ENCODE measurements at places on chromosomes 3 and 15. TPM values are rescaled to one million over a fixed set of nuclear protein-coding genes. Genes with fewer than 3 reads are reported as not detected.

DNA sequence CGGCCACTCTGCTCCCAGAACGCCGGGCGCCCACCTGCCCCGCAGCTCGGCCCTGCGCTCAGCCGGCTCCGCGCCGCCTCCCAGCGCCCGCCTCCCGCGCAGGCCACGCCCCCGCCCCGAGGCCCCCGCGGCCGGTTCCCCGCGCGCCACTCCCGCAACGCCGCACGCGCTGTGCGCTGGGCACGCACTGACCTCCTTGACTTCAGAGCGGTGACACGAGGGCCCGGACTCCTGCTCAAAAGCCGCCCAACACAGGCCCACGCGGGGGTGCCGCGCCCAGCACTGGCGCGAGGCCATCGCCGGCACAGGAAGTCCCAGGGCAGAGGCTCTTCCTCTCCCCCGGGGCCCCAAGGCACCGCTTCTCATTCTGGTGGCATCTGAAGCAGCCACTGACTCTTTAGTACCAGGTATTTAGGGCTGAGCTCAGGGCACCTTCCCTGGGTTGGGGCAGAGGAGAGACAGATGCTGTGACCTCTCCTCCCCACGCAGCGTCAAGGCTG lies 12.4 kb downstream of the TNK2 start:
- H3K27me3 ChIP-seq = no peaks in the 10 kb centered on the region
- H3K4me3 ChIP-seq = peak overlapping the region; percentile 73
- peaks cover 72% of the 10 kb centered on the region for H3K4me1 ChIP-seq
- no peaks in the 10 kb centered on the region for H3K36me3 ChIP-seq
- DNase-seq = peak; percentile 47
- peak overlapping the region; percentile 91 for H3K27ac ChIP-seq

DNA sequence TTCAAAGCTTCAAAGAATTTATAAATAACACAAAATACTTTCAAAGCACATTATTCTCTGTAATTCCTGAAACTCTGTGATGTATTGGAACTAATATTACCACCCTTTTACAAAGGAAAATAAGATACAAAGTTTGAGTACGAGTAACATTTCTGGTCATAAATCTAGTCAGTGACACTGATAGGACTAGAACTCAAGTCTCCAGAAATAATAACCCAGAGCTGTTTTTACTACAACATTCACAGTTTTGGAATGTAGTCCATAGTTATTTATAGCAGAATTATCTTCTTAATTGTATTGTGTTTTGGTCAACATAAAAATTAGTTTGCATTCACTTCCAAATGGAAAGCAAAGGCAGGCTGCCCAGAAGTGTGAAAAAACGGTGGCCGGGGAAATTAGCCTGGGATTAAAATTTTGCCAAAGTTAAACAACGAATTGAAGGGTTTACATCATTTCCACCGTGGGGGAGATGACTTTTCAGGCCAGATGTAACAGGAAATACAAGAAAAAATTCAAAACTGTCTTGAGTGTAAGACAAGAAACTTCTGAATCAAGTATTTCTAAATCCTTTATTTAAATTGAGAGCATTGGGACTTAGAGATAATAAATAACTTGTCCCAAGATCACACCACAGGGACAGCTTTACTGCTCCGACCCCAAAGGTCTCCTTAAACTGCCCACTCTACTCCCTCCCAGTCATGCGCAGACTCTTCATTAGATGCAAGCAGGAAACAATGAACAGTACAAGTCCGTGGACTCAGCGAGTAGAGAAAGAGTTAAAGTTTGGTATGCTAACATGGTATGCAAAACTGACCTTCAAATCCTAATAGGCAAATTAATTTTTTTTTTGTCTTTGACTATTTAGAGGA lies 74.3 kb upstream of the VGLL4 start:
- no peak for DNase-seq
- peak overlapping the region; percentile 78 for H3K4me3 ChIP-seq
- no peaks in the 10 kb centered on the region for H3K27me3 ChIP-seq
- peaks cover 7% of the 10 kb centered on the region for H3K4me1 ChIP-seq
- H3K36me3 ChIP-seq = no peaks in the 10 kb centered on the region

DNA sequence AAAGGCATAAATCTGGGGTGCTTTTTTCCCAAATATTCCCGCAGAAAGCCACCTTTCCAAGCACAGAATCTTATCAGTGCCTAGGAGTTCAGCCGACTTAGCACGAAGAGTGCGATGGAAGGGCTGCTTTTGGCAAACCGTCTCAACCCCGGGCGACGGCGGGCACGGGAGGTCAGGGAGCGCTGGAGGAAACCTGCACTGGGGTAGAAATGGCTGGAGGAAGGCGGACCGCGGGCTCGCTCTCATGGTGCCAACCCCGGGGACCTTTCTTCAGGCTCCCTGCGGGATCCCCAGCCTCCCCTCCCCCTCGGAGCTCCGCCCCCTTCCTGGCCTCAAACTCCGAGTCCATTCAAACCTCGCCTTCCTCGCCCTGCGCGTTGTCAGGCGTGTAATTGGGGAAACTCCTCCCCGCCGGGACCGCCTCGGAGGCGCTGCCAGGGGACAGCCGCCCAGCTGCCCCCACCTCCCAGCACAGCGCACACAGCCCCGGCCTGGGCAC lies at the start of gene GABRG3:
GABRG3 (plus strand) TSS at position 470 of the 499 bp plus-strand sequence.
- H3K4me1 ChIP-seq = no peaks in the 10 kb centered on the region
- H3K27me3 ChIP-seq = no peaks in the 10 kb centered on the region
- no peaks in the 10 kb centered on the region for H3K36me3 ChIP-seq
- no peak within 1 kb of the TSS for H3K27ac ChIP-seq
- no peak within 1 kb of the TSS for H3K4me3 ChIP-seq
- no peak for DNase-seq

DNA sequence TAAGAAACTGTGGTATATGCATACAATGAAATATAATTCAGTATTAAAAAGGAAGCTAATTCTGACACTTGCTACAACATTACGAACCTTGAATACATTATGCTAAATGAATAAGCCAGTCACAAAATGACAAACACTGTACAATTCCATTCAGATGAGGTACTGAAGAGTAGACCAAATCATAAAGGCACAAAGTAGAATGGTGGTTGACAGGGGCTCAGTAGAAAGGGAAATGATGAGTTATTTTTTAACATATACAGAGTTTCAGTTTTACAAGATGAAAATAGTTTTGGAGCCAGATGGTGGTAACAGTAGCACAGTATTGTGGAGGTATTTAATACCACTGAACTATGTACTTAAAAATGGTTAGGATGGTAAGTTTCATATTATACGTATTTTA lies 254.6 kb upstream of the RBMS3 start:
- H3K4me1 ChIP-seq = no peaks in the 10 kb centered on the region
- H3K36me3 ChIP-seq = no peaks in the 10 kb centered on the region
- no peak overlapping the region for H3K27ac ChIP-seq
- H3K4me3 ChIP-seq = no peak overlapping the region
- H3K27me3 ChIP-seq = no peaks in the 10 kb centered on the region

DNA sequence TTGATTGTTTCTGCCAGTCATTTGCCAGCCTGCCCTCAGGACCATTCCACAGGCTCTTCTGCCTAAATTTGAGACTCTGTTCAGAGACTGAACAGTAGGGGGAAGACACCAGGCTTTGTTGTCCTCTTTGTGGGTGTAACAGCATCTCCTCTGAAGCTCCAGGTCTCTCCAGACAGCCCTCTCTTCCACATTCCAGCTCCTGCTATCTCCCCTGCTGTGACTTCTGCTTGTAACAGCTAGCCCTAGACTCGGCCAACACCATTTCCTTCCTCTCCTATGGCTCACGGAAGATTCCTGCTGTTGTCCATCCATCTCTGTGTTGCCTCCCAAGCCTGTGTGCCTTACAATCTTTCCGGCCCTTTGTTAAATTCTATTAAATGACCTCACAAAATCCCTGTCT lies 40.2 kb downstream of the SUCLG2 start:
- peaks cover 6% of the 10 kb centered on the region for H3K36me3 ChIP-seq
- H3K27me3 ChIP-seq = no peaks in the 10 kb centered on the region
- H3K4me1 ChIP-seq = no peaks in the 10 kb centered on the region
- no peak overlapping the region for H3K27ac ChIP-seq

- no peaks in the 10 kb centered on the region for H3K27me3 ChIP-seq
- DNase-seq = peak; percentile 48
- H3K36me3 ChIP-seq = no peaks in the 10 kb centered on the region
- peak overlapping the region; percentile 70 for H3K4me3 ChIP-seq
Measured at GRCh38 chr3:99875929-99876841, 58.5 kb downstream of the CMSS1 start.

GRCh38 chr15:98684995-98685525 lies 36.7 kb downstream of the IGF1R start:
- no peak for DNase-seq
- H3K4me1 ChIP-seq = peaks cover 29% of the 10 kb centered on the region
- H3K36me3 ChIP-seq = no peaks in the 10 kb centered on the region
- no peaks in the 10 kb centered on the region for H3K27me3 ChIP-seq

GRCh38 chr3:116886202-116886893 lies 176.8 kb downstream of the TUSC7 start:
- no peak overlapping the region for H3K27ac ChIP-seq
- H3K27me3 ChIP-seq = no peaks in the 10 kb centered on the region
- H3K36me3 ChIP-seq = no peaks in the 10 kb centered on the region
- DNase-seq = no peak
- no peaks in the 10 kb centered on the region for H3K4me1 ChIP-seq

PTH1R gene
- 6.8 TPM for total RNA-seq
